ENCODE measurements at places on chromosomes 3 and 15.

GRCh38 chr15:55289746-55290527, at the start of gene RAB27A:
Gene RAB27A, minus strand, starts transcription at chr15:55289813. Its CDS starts 54,879 bp downstream, at chr15:55234934.
- peak; percentile 63 for DNase-seq

DNA sequence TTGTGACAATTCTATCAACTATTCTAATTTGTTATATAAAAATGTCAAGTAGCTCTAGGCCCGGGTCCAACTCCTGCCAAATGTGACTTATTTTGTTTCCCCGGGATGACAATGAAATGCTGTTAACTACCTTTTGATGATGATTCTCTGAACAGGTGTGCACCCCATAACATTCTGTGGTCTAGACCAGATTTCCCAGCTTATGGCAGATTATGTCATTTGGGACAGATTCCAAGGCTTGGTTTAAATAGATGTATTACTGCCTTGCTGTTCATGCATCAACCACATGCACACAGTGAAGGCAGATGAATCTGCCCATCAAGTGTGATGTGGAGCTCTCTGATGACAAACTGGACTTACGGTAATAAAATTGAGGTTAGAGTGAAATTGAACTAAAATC, 150.5 kb downstream of the MECOM start:
- DNase-seq: no peak

GRCh38 chr15:89051875-89052274, 36.4 kb upstream of the ABHD2 start:
- DNase-seq: no peak

GRCh38 chr15:43531018-43531670, 13.7 kb downstream of the MAP1A start:
- DNase-seq: no peak

DNA sequence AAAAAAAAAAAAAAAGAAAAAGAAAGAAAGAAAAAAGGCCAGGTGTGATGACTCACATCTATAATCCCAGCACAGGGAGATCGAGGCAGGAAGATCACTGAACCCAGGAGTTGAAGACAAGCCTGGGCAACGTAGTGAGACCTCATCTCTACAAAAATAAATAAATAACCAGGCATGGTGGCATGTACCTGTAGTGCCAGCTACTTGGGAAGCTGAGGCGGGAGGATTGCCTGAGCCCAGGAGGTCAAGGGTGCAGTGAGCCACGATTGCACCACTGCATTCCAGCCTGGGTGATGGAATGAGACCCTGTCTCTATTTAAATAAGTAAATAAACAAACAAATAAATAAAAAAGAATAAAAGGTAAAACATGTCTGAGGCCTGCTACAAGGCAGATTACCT, 39.3 kb upstream of the LACTB start:
- no peak for DNase-seq

DNA sequence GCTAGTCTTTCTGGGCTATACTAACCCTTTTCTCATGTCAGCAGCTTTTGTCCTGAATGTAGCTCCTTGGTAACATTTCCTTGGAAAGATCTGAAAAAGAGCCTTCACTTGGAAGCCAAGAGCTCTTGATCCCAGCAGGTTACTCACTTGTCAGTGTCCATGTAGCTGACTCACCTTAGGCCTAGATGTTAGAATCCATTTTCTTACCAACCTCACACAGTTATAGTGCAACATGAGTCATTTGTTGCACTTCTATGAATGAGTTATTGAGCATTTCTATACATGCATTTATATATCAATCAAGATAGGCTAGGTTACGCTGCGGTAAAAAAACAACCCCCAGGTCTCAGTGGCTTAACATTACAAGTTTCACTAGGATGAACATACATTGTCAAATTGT, 106.8 kb upstream of the SLC7A14 start:
- no peak for DNase-seq

- no peak for DNase-seq
These were observed 602.8 kb downstream of the FOXP1 start for GRCh38 chr3:70980646-70981170.

DNA sequence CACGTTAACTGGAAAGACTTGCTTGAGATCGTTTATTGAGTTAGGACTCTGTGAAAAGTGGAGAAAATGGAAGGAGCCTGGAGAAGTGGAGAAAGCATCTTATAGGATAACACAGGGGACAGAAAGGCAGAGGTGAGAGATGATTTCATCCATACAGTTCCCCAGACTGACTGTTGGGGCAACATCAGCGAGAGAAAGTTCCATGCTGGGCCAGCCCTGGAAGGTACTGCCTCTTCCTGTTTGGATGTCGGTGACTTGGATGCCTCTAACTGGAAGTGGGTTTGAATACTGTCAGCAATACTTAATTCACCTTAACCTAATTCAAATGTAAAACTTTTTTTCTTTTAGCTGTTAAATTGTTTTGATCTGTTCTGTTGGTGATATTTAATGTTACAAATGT, 32.3 kb downstream of the ATP13A5 start:
- DNase-seq: no peak

GRCh38 chr3:123163141-123163540, 38.6 kb upstream of the SEC22A start:
- no peak for DNase-seq

DNA sequence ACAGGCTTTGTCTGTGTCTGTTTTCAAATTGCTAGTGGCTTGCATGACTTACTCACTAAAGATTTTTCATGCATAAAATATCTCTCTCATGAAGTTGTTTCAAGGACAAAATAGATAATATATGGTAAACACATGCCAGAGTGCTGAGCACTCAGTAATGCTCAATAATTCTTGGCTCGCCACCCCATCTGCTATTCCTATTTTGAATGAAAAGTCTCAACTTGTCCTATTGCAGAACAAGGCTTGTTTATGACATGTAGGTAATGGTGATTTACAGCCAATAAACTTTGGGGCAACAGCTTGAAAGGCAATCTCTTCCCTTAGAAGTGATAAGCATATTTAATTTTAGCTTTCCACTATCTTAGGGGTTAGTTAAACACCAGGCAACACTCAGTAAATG, 789.0 kb upstream of the ROBO1 start:
- DNase-seq: no peak

DNA sequence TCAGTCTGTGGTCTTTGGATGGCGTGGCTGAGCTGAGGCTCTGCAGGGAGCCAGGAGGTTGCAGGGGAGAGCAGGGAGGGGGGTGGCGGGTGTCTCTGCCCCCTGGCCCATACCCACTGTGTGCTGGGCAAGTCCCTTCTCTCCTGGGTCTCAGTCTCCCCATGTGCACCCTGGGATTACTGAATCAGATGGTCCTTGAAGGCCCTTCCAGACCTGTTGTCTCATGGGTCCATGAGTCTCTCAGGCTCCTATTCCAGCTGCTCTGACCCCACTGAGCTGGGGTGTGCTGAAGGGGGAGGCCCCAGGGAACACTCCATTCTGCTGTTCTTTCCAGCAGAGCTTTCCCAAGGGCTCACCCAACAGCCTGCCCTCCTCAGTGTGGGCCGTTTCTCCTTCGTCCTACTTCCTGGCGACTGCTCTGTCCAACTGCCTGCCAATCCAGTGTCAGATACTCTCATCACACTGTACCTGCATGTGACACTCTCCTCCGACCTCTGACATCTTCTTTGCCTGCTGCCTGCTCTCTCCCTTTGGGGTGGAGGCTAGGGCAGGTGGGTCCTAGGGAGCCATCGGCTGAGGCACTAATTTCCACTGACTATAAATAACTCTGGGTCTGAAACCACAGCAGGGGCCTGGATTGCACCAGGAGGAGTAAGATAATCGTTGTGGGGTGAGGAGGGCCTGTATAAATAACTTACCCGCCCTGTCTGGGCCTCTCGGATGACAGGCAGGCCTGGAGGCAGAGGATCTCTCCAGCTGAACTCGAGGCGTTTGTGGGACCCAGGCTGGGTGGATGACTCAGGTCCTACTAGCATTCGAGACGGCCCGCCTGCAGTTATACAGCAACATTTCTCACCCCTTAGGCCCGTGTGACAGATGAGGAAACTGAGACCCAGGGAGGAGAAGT, 67.1 kb downstream of the ATP2B2 start:
- no peak for DNase-seq

GRCh38 chr3:193974191-193974652, 161.7 kb upstream of the HES1 start:
- no peak for DNase-seq

DNA sequence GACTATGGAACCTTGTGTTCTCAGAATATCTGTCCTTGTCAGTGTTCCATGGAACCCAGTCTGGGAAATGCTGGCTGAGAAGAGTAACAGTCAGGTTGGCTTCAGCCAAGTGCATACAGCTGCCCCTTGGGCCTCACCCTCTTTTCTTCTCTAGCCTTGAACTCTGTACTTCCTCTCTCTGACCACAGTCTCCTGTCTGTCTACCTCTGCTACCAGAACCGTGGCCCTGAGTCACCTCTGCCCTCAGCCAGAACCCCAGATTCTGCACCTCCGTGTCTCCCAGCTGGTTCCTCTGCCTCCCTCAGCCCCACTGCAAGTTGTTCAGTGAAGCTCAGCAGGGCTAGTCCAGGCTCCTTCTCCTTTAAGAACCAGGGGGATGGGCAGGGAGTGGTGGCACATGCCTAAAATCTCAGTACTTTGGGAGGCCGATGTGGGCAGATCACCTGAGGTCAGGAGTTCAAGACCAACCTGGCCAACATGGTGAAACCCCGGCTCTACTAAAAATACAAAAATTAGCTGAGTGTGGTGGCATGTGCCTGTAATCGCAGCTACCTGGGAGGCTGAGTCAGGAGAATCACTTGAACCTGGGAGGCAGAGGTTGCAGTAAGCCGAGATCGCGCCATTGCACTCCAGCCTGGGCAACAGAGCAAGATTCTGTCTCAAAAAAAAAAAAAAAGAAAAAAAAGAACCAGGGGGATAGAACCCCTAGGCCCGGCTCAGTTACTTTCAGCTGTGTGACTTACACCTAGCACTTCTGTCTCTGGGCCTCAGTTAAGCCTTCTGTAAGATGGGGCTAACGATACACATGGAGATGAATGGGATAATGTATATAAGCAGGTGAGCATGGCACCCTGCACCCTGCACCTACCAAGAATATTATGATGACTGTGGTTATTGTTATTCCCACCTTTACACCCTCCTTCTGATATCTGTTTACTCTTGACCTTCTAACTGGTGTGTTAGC, 24.3 kb upstream of the TATDN2 start:
- DNase-seq: no peak

DNA sequence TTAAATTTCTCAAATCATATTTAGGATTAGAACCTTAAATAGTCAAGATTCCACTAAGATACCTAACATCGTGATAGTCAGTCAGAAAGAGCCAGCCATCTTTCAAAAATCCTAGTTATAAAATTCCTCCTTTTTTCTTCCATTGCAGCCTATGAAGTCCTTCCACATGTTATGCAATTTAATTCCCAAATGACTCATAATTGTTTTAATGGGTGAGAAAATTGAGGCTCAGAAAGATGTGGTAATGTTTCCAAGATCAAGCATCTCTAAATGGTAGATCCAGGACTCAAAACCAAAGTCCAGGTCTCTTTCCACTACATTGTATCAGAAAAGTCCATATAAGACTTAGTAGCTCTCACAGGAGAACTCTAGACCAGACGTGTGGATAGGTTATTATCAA, 9.5 kb downstream of the CFAP44 start:
- DNase-seq: no peak

DNA sequence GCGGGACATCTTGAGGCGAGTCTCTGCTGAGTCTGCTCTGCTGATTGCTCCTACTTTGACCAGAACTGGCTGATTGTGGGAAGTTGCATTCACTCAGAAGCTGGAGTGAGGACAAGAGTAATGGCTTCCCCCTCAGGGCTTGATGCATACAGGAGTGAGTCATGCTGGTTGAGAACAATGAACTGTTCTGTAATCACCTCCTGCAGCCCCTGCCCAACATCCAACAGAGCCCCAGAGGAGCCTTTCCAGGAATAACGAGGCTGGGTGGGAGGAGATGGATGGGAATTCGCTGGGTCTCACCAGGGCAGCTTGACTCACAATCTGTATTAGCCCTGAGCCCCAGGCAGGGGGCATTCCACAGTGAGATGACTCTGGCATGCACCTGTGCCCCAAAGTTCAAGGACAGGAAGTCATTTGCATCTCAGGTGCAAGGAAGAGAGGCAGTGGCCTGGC, 85.0 kb downstream of the RAB11A start:
- no peak for DNase-seq

DNA sequence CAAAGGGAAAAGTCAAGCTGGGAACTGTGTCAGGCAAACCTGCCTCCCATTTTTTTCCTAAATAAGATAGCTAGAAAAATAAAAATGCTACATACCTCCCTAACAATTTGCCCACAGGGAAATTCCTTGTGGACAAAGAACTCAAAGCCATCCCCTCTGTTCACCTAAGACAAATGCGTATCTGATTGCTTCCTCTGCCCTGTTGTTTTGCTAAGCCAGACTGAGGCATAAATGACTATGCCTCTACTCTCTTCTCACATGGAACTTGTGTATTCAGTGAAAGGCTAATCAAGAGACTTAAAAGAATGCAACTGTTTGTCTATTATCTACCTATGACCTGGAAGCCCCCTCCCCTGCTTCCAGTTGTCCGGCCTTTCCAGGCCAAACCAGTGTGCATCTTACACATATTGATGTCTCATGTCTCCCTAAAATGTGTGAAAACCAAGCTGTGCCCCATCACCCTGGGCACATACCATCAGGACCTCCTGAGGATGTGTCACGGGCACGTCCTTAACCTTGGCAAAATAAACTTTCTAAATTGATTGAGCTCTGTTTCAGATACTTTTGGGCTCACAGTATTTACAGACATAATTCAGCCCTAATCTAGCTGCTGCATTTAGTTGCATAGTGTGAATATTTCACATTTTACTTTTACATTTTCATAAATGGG, 15.8 kb downstream of the CHD2 start:
- no peak for DNase-seq

- DNase-seq: peak; percentile 6
These were observed 78.5 kb upstream of the FAM174B start for GRCh38 chr15:92733934-92734521.

- peak; percentile 78 for DNase-seq
These were observed 202.0 kb downstream of the AKAP13 start for GRCh38 chr15:85582131-85583079.

GRCh38 chr15:33113666-33114373, 80.7 kb downstream of the FMN1 start:
- no peak for DNase-seq

GRCh38 chr3:73120710-73121109, 59.3 kb downstream of the EBLN2 start:
- DNase-seq: no peak

DNA sequence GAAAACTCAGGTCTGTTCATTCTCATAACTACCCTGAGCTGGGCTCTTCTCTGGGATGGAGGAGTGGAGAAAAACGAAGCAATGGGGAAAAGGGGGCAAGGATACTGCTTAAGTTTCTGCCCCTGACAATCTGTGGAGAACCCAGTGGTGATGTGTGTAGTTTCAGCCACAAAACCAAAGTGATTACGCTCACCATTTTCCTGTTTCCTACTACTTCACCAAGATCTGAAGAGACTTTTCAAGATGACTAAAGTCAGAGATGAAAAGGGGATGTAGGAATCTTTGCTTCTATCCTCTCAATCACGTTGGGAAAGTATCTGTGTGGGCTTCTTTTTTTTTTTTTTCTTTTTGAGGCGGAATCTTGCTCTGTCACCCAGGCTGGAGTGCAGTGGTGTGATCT, 8.3 kb upstream of the UBE2E1 start:
- no peak for DNase-seq

GRCh38 chr3:36891701-36892160, 53.1 kb downstream of the TRANK1 start:
- DNase-seq: no peak

GRCh38 chr15:68285259-68285980, 7.9 kb downstream of the FEM1B start:
- no peak for DNase-seq

Data from T-cell (primary cell).